ENCODE measurements at places on chromosomes 3 and 15.
A peak's percentile ranks its signal among the peaks of the same experiment; 100 is the strongest.

DNA sequence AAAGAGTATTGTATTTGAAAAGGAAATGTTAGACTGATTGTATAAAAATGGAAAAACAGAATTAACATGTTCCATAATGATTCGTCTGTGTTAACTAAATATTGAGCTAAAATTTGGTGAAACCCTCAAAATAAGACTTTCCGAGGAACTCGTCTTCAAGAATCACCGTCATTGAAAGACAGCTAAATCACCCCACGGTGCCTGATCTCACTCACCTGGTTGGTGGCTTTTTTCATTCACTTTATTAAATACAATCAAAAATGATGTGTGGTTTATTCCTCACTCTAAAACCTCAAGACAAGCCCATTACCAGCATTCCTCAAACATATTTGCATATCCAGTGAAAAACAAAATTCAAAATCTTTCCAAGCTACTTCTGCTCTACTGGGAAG, 153.9 kb downstream of the FOXP1 start:
- DNase-seq: no peak

DNA sequence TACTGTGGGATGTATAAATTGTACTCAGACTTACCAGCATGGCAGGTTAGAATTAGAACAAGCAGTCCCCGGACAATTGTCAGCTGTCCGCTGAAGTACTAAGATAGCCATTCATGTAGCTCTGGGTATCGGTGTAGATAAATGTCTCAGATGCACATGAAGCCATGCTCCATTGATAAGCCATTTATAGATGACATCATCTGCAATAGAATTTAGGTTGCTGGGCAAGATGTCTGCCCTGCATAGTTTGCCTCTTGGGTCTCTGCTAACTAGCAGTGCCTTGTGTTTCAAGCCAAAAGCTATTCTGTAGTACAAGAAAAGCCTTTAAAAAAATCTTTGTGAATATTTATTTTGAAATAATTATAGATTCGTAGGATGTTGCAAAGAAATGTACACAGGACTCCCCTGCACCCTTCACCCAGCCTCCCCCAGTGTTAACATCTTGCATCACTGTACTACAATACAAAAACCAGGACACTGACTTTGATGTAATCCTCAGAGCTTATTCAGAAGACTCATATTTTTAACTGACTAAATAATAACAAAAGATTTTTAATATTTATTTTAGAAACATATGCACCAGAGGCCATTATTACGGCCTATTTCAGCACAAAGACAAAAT, 220.6 kb upstream of the THRB start:
- DNase-seq: no peak

- no peak for DNase-seq
Observed at GRCh38 chr3:79184251-79184650, 583.5 kb downstream of the ROBO1 start.

DNA sequence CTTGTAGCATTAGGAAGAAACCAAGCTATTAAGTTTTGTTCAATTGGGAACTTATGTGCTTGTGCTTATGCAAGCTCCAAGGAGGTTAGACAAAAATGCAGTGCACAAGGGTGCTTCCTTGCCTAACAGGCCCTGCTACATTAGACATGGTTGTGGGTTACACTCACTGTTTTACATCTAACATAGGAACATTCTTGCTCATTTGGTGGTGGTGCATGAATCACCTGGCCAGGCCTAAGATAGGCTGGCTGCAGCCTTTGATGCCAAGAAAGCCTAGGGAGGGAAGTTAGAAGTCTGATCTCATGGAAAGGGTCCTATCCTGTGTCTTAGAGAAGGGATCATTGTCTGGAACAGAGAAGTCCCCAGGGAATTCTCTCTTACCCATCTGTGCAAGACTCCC, 43.5 kb downstream of the CA12 start:
- peak; percentile 81 for DNase-seq

GRCh38 chr3:12648384-12648959, 15.4 kb downstream of the RAF1 start:
- DNase-seq: no peak

DNA sequence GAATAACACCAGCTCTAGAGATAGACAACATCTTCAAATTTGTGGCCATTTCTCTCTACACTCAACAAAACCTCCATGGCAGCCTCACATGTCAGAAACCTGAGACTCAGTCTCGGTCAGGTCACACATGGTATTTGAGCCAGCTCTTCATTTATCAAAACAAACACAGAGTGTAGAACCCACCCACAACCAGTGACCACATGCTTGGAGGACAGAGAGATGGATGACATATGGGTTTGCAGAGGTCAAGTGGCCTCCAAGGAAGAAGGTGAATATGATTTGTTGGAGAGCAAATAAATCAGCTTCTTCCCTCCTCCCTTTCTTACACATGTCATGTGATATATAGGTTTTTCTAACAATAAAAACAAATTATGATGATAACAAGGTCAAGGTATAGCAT, 278.1 kb upstream of the LRTM1 start:
- DNase-seq: no peak
